B cell (primary cell): ENCODE measurements at places on chromosomes 13 and 19. TPM values are rescaled to one million over a fixed set of nuclear protein-coding genes. Genes with fewer than 3 reads are reported as not detected.

DNA sequence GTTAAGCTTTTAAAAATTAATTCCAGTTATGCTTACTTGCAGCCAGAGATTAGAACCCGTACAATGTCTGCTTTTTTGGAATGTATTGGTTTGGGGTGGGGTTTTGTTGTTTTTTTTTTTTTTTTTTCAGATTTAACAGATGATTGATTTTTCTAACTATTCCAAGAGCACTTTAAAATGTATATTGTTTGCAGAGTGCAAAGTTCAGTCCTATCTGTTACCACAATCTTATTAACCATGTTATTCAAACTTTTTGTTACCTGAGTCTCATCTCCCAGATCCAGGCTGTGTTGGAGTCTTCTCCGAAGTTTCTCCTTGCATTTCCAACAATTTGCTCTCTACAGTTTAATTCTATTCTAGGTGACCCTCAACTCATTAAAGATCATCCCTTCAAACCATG is 91.3 kb downstream of the INSR start:
- H3K4me1 ChIP-seq: peaks cover 8% of the 10 kb centered on the region
- DNase-seq: no peak
- H3K27ac ChIP-seq: no peak overlapping the region
- H3K36me3 ChIP-seq: no peaks in the 10 kb centered on the region
- H3K27me3 ChIP-seq: no peaks in the 10 kb centered on the region

GRCh38 chr19:1133471-1133929 is 29.7 kb downstream of the GPX4 start:
- H3K27ac ChIP-seq: peak overlapping the region; percentile 78
- no peaks in the 10 kb centered on the region for H3K36me3 ChIP-seq
- peaks cover 42% of the 10 kb centered on the region for H3K4me1 ChIP-seq

GRCh38 chr19:21698215-21698614 is 69.2 kb downstream of the ZNF100 start:
- H3K4me1 ChIP-seq: no peaks in the 10 kb centered on the region
- DNase-seq: peak; percentile 44
- no peaks in the 10 kb centered on the region for H3K27me3 ChIP-seq
- no peak overlapping the region for H3K4me3 ChIP-seq

DNA sequence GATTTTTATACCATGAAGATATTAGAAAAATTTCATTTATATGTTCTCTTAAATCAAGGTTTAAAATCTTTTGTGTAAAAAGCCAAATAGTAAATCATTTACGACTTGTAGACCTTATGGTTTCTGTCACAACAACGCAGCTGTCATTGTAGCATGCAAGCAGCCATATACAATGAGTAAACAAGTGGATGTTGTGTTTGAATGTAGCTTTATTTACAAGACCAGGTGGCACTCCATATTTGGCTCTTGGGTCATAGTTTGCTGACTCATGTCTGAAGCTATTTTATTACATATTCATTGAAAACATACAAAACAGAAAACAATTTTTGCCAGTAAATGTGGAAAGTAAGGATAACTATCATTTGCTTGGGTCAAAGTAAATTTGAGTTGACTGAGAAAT is 930.8 kb downstream of the SLITRK5 start:
- no peaks in the 10 kb centered on the region for H3K27me3 ChIP-seq
- DNase-seq: no peak
- H3K27ac ChIP-seq: no peak overlapping the region
- H3K4me1 ChIP-seq: no peaks in the 10 kb centered on the region
- H3K36me3 ChIP-seq: no peaks in the 10 kb centered on the region

Gene HOOK2
- 31.6 and 33.4 TPM in 2 replicates for total RNA-seq
